ENCODE measurements at places on chromosomes 16 and 17.
A peak's percentile ranks its signal among the peaks of the same experiment; 100 is the strongest.

DNA sequence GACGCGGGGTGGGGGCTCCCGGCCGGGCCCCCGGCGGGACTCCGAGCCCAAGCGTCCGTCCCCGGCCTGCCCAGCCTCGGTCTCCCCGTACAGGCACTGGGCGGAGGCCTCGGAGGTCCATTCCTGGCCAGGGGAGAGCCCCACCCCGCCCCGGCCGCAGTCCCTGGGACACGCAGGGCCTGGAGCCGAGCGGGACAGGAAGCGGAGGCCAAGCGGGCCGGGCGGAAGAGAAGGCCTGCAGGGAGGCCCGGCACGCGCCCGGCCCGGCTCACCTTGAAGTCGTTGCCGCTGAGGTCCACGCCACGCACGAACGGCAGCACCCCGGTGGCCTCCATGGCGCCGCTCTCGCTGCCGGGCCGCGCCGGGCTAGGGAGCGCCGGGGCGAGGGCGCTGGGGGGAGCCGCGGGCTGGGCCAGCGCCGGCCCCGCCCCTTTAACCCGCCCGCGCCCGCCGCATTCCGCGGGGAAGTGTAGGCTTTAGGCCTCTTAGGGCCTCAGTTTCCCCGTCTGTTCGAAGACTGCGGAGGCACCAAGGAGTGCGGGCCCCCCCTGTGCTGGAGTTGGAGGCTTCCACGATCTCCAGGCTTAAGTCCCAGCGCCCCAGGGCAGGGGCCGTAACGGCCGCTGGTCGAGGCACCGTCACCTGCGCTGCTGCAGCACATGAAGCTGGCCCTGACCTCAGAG is at the start of gene FLII:
Gene FLII (minus strand): TSS at position 383 of the 683 bp plus-strand sequence. CDS start 48 bp downstream, at position 335.
- peak; percentile 46 for DNase-seq

DNA sequence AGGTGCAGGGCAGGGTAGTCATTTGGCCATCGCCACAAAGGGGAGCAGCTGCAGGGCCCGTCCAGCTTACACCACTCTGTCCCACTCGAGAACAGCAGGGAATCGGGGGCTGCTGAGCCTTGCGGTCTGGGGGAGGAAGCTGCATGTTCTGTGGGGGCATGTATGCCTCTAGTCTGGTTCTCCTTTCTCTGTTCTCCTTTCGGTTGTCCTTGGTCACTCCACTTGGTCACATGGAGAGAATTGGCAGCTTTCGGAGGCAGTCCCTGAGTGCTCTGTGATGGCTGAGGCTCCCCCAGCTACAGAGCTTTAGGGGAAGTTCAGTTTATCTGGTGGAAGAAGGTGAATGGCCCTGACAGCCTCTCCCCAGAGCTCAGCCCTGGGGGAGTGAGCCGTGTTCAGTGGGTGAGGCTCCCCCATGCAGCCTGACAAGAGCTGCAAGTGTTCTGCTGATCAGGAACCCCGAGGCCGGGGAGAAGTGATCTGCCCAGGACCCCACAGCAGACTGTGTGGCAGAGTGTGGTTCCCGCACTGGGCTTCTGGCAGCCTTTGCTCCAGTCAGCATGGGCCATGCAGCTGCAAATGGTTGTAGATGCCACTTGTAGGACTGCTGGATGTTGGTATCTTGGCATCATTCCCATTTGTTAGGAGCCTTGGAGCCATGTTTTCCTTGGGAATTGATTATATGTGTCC is 22.3 kb upstream of the SMPD3 start:
- DNase-seq: no peak

DNA sequence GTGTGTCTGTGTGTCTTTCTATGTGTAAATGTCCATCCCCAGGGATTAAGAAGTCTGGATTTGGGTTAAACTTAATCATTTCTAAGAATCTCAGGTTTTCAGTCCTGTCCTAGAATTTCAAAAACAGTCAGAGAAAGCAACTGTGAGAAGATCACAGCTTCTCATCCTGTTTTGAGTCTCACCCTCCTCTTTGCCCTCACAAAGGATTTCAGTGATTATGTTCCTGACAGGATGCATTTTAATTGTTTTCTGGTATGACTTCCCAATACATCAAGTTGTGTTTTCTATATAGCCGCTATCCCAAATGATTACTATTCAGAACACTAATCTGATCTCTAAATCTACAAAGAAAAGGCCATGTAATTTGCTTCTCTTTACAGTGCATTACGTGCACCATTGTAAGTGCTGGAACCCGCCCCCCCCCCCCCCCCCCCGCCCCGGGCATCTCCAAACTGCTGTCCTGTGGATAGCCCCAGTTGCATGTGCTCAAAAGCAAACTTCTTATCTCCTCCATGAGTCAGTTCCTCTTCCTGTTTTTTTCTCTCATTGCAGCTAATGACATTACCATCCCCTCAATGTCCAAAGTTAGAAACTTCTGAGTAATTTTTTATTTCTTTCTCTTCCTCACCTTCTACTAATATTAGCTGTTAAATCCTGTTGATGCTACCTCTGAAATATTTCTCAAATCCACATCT is 73.9 kb downstream of the CDH13 start:
- no peak for DNase-seq

DNA sequence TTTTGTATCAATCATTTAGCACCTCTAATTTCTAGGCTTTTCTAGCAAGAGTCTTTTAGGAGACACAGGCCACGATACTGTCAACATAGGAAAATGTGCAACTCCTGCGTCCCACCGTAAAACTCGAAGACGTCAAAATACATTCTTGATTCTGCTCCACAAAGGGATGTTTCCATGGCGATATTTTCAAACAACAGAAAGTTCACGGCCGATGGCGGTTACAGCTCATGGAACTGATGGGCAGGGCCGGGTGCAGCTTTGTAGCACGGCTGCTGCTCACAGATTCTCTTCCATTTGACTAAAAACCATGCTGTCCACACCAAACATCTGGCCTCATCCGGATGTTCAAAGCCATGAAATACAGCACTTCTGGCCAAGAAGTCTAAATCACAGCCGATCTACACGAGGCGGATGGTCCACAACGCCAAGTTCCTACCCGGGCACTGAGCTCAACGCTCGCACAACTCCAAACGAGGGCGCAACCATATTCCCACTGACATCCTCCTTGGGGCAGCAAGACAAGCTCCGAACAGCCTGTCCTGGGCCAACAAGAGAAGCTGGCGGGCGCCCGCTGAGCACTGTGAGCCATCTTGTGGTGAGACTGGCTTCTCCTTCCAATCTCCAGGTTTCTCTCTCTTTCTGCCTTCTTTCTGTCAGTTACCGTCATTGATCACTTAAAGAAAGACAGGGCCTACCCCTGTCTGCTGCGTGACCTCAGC is 79.8 kb downstream of the ZNF778 start:
- no peak for DNase-seq

DNA sequence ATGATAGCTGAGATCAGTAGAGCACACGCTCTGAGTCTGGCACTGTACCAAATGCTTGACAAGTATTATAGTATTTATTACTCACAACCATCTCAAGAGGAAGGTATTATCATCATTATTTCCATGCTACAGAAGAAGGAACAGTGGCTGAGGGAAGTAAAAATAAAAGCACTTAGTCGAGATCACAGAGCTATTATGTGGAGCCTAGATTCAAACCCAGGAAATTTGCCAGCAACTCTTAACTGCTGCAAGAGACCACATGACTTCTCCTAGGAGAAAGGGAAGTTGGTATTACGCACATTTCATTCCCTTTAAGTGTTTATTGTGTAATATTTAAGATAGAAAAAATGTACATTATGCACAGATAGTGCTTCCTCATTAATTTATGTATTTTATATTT is 1.0 kb upstream of the RHOT1 start:
- no peak for DNase-seq

- no peak for DNase-seq
Measured at GRCh38 chr17:65442250-65442649, 119.2 kb downstream of the AXIN2 start.

- DNase-seq: no peak
Measured at GRCh38 chr17:17668775-17669579, 12.3 kb upstream of the RAI1 start.

DNA sequence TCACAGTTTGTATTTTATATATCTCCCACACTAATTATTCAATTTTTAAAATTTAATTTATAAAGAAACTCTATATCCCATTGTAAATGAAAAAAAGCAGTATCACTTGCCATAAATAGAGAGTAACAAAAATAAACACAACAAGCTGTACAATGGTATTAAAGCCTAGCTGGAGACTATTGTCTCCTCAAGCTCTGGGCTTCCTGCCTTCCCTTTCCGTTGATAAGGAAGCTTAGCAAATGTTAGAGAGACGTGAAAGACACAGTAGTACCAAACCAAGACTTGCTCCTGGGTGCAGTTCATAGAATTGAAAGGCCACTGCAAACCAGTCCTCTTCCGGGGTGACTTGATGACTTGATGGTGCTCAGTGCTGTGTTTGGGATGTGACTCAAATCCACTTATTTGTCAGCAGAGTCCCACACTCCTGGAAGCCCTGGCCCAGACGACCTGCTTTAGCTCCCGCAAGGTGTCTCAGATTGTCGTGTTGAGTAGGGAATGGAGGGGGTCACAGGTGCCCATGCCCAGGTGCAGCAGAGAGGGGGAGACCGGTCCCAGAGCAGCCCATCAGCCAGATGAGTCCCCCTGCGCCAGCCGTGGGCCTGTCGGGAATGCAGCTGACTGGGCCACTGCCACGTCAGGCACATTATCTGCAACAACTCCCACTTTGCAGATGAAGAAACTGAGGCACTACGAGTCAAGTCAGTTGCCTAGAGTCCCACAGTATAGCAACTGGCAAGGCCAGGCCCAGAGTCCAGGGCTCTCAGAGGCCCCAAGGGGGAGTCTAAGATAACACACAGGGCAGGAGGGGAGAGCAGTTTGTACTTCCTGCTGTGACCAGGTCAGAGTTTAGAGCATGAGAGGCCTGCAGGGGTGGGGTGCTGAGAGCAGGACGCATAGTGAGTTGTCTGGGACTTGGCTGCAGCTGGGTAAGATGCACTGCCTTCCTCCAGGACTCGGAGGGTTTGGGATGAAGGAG is 40.5 kb downstream of the PSME3IP1 start:
- DNase-seq: no peak

- DNase-seq: no peak
Measured at GRCh38 chr17:75654176-75654575, 12.8 kb downstream of the RECQL5 start.

- DNase-seq: no peak
Measured at GRCh38 chr16:31022544-31023251, 10.7 kb upstream of the STX4 start.

GRCh38 chr17:49993423-49994060 is 1.5 kb downstream of the DLX3 start:
- DNase-seq: no peak

DNA sequence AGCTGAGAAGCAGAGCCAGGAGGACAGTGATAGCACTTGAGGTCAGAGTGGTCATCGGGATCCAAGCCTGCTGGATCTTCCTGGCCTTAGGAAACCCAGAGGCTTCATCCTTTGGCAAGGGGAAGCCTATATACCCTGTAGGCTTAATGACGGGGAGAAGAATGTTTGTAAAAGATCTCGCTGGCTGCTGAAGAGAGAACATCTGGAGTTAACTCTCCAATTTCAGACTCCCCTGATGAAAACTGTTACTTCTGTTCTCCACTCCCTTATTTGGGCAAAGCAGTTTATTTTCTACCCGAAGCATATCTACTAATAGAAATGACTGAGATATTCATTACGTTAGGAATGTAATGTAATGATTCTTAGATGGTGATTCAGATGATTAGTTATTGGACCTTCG is 487.0 kb downstream of the CDH13 start:
- no peak for DNase-seq

- DNase-seq: no peak
Measured at GRCh38 chr17:7005716-7006115, 6.7 kb upstream of the RNASEK start.

- DNase-seq: no peak
Measured at GRCh38 chr17:78998311-78999055, 11.1 kb downstream of the CANT1 start.

- no peak for DNase-seq
Measured at GRCh38 chr17:63917646-63918045, 993 bp downstream of the GH1 start.

GRCh38 chr17:15397620-15398019 is 56.2 kb upstream of the TEKT3 start:
- no peak for DNase-seq

- DNase-seq: peak; percentile 79
Measured at GRCh38 chr16:84970447-84971127, 40.7 kb downstream of the ZDHHC7 start.

GRCh38 chr16:8919089-8919933 is 37.2 kb downstream of the LITAFD start:
- no peak for DNase-seq

GRCh38 chr17:3475812-3476610 is at the start of gene ASPA:
ASPA (plus strand) TSS chr17:3475997; CDS start chr17:3476160, 163 bp downstream.
- DNase-seq: no peak

DNA sequence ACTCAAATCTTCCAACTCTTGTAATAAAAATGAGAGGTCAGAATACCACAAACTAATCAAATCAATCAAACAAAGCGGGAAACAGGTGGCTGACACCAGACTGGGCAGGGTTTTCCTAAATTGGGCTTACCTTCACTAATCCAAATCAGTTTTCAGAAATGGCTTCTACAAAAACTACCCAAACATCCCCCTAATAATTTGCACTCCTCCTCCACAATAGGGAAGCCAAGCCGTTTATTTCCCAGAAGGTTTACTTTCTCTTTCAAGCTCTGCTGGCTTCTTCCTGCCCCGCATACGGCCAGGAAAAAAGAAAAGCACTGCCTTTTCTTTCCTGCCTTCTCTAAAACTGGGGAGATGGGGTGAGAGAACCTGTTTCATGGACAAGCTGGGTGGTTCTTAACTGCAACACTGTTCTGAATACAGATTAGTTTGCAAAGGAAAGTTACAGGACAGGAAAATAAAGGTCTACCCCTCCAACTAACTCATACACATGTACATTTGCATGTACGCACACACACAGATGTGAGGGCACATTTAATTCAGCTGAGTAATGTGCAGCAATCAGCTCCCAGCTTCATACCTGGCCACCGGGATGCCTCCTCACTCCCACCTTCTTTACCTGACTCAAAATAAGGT is 9.2 kb downstream of the STAT3 start:
- DNase-seq: no peak

GRCh38 chr16:2987833-2988232 is 7.6 kb upstream of the PKMYT1 start:
- DNase-seq: no peak

- DNase-seq: peak; percentile 47
Measured at GRCh38 chr17:60641810-60642220, 35.8 kb upstream of the BCAS3 start.

DNA sequence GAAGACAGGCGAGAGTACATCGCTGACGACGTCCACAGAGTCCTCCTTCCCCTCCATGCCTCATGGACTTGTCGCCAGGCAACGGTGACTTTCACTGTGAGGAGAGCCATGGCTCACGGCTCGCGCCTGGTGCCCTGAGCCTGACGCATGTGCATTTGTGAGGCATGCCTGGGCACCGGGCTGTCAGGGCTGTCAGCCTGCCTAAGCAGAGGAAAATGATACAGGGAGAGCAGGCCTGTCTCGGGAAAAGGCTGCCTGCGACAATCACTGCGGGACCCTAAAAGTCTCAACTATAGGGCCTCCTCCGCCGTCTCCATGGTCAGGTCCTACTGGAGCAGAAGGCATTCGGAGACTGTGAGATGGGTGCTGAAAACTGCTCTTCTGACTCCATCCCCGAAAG is 135.5 kb upstream of the WSB1 start:
- DNase-seq: no peak

GRCh38 chr16:55830658-55831294 is 2.1 kb downstream of the CES1 start:
- DNase-seq: no peak
